Renal cortex interstitium (tissue), 15 donors: ENCODE measurements at places on chromosomes 11 and 22. TPM values are rescaled to one million over a fixed set of nuclear protein-coding genes. Genes with fewer than 3 reads are reported as not detected.

Gene NLRP14
- polyA plus RNA-seq, result 0.67 TPM

Gene PSMC3
- polyA plus RNA-seq, result 132 TPM

Gene PANX2
- polyA plus RNA-seq, result 1.3 TPM

Gene RELT
- polyA plus RNA-seq, result 4.7 TPM

Gene GPHA2
- polyA plus RNA-seq, result 2.4 TPM

DNA sequence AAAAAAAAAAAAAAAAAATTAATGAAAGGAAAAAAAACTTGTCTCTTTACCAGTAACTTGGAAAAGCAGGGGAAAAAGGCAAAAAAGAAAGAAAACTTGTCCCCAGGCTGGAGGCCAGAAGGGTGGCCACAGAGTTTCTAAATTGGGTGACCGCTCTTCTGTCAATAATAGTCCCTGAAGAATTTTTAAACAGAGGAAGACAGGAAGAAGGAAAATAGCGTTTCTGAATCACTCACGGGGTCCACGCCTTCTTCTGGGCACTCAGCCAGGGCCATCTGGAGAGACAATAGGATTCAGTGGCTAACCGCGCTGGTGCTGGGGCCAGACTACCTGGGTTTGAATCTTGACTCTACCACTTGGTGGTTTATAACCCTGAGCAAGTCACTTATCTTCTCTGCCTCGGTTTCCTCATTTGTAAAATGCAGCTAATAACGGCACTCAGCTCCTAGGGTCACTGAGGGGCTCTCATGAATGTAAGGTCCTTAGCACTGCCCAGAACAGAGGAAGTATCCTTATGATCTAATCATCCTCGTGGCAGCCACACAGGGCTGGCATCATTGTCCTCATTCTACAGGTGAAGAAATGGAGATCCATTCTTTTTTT is 7.0 kb downstream of the C11orf86 start:
- DNase-seq, result no peak

DNA sequence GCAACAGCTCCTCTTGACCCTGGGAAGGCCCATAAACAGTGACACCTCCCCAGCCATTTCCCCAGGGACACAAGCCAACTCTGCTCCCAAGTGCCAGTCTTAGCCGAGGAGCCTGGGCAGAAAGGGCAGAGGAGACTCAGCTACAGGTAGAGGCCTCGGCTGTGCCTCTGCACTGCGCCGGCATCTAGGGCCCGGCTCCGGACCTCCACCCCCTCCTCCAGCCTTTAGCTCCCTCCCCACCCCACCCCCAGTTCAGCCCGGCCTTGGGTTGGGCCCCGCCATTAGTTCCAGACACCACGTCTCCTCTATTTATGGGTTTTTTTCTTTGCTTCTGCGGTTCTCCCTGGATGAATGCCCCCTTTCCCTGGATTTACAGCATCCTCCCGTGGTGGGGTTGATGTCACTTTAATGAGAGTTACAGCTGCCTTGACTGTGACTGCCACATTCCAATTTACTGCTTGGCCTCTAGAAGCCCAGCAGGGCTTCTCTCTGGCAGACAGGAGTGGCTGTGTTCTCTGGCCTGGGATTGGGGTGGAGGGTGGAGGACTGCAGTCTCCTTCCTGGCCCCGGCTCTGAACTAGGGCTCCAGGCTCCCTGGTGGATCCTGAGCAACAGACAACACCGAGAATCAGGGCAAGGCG is 13.5 kb upstream of the OAF start:
- DNase-seq, result no peak

DNA sequence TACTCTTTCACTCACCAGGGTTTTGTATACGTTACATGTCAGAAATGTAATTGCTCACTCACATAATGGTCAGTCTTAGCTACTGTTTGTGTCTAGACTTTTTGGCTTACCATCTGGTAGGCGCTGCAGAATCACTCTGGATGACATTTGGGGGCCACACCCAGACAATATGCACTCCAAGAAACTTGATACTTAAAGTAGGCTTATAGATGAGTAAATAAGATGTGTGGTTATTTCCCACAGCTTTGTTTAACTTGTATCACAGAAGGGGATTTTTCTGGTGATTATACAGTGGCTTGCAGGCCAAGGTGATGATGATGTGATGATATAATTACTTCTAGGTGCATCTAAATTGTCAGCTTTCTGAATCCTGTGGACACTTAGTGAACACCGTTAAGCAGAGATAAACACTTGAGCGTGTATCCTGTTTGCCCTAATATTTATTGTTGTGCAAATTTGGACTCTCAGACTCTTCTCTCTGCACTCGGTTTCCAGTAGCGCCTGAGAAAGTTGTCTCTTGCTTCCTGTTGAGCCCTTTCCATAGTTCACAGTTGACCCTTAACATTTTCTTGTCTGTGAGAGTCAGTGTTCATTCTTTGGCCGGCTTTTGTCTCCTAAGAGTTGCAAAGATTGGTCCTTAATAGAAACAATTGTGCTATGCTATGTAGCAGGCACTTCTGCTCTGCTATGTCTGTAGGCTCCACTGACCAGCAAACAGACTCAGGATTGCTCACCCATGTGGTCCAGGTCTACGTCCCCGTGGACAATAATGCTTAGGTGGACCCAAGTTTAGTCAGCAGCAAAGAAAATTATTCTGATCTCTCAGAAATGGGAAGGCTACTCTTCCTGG is 89.3 kb downstream of the PRR5L start:
- DNase-seq, result no peak

- DNase-seq, result no peak
These were observed 2.6 kb downstream of the GGA1 start for GRCh38 chr22:37611207-37611606.

DNA sequence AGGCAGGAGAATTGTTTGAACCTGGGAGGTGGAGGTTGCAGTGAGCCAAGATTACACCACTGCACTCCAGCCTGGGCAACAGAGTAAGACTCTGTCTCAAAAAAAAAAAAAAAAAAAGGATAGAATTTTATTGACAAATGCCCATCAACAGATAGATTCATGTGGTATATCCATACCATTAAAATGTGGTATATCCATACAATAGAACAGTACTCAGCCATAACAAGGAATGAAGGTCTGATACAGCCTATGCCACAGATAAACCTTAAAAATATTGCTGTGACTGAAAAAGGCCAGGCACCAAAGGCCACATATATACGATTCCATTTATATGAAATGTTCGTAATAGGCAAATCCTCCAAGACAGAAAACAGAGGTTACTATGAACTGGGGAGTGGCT is 45.3 kb upstream of the PPP2R1B start:
- no peak for DNase-seq

DNA sequence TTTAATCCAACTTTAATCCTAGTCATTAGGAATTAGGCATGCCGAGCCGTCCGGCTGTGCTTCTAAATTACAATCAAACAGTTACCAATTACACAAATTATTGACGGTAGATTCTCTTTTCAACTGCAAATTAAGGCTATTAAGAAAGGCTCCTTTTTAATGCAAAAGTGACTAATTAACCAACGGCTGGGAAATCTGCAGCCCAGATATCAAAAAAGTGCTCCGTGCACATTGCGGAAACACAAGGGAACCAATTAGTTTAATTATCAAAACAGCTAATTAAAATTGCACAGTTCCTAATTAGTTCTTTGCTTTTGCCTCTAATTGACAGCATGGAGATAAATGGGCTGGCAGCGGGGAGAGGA is 19.4 kb upstream of the LMO1 start:
- DNase-seq, result no peak

- DNase-seq, result no peak
These were observed 93.8 kb upstream of the LMO1 start for GRCh38 chr11:8357505-8357888.

GRCh38 chr22:18081416-18081815 is 3.6 kb downstream of the PEX26 start:
- no peak for DNase-seq

GRCh38 chr11:66728693-66729385 is at the start of gene SPTBN2:
Gene SPTBN2 (minus strand): TSS chr11:66729216. CDS start chr11:66721240, 7,976 bp downstream.
- DNase-seq, result no peak
